ENCODE measurements at places on chromosomes 7 and 10.
A peak's percentile ranks its signal among the peaks of the same experiment; 100 is the strongest.

DNA sequence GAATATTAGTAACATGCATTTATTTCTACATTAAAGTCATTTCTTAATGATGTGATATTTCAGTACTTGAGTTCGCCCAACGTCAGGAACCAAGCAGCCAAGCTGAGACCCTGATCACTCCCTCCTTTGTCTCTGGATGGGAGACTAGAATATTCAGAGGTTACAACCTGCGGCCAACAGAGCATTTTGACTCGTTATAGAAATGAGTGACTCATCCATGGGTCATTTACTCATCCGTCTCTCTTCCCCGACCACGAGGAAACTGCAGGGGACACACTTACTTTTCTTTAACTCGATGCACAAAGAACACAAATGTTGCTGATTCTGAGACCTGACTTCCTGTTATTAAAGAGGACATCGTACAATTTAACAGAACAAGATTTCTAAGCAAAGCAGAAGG lies 343.3 kb downstream of the FRMD4A start:
- no peak for DNase-seq

DNA sequence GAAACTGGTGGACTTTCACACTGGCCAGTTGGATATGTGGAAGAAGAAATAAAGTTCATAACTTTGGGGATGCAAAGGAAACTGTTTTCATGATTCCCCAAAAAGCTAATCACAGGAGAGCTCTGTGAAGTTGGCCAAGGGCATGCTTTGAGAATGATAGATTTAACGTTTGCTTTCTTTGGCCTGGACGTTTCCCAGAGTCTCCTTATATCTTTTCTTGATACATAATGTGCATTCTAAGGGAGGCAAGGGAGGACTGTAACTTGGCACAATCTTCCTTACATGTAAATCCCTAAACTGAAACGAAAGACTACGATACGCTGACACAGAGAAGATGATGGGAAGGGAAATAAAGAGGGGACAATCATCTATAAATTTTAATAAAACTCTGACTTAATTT lies 176.5 kb upstream of the INHBA start:
- DNase-seq = no peak

GRCh38 chr10:122561212-122561611 lies 658 bp downstream of the DMBT1 start:
- DNase-seq = no peak

DNA sequence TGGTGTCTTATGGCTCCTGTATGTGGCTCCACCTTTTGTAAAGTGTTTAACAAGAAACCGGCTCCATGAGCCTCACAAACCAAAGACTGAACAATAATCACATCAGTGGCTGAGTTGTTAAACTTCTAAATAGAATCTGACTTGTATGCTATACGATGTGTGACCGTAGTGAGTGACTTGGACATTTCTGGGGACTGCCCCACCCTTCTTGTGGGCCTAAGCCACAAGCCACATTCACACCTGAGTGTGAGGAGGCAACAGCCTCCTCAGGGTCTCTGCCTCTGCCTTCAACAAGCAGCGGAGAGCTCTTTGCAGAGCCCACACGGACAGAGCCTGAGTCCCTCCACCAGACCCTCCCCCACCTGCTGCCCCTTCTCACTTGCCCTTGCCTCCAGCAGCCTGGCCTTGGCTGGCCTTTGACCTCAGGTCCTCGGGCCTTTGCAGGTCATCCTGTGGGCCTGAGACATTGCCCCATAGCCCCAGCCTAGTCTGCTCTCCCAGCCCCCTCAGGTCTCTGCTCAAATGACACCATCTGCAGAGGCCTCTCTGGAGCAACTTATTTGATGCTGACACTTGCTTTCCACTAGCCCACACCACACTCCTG lies 156.8 kb upstream of the TNS3 start:
- no peak for DNase-seq

GRCh38 chr7:31102151-31102972 lies 50.3 kb downstream of the ADCYAP1R1 start:
- DNase-seq = no peak

DNA sequence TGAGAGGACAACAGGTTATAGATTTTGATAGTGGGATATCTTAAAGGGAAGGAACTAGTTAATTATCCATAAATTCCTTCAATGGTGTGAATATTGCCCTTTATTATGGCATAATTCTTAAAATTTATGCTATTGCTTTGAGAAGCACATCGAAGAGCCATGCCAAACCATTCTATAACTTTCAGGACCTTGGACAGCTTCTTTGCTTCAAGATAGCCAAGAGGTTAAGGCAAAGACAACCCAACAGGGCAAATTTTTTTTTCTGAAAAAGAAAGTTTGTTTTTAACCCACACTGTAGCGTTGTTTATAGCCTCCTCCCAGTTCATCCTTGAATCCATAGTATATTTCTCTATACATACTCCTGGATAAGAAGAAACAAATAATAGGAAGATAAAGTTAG lies 103.2 kb downstream of the NRG3 start:
- DNase-seq = peak; percentile 39

Data from Kasumi-1 (cell line).